ENCODE measurements at places on chromosomes 11 and 22.

DNA sequence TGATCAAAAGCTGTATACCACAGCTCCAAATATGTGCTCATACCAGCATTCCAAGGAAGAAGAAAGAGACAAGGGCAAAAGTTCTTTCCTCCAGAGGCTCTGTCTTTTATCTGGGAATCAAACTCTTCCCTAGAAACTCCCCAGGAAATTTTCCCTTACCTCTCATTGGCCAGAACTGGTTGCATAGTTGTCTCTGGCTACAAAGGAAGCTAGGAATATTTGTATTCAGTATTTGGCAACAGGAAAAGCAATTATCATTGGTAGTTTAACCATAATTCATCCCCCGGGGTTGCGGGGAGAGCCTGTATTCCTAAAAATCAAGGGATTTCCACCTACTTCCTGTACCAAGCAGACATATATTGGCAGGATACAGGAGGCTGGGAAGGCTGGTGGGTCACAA lies 10.5 kb upstream of the ZFTA start:
- no peak for DNase-seq

DNA sequence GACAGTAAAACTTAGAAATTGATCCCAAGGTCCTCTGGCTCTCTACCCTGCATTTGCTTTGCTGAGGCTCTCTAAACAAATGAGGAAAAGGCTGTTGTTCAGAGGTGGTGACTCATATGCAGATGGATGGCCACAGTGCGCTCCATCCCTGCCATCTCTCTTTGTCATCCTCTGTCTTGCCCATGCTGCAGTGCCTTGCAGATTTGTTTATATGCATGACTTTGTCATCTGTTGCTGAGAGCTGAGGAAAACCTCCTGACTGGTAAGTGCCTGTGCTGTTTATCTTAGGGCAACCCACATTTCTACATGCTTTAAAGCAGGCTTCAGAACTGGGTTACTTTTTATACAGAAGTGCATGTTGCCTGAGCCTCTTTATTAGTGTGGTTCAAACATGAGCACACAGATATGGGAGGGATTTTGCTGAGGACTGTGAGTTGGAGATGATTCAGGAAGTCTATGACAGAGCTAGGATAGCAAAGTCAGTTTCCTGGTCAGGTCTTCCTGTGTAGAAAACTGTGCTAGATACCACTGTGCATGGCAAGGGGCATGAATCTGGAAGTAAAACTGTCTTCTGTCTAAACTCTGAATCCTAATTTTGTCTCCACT lies 57.4 kb downstream of the JAM3 start:
- no peak for DNase-seq

GRCh38 chr11:35484435-35484834 lies 41.0 kb downstream of the PAMR1 start:
- DNase-seq, result no peak

DNA sequence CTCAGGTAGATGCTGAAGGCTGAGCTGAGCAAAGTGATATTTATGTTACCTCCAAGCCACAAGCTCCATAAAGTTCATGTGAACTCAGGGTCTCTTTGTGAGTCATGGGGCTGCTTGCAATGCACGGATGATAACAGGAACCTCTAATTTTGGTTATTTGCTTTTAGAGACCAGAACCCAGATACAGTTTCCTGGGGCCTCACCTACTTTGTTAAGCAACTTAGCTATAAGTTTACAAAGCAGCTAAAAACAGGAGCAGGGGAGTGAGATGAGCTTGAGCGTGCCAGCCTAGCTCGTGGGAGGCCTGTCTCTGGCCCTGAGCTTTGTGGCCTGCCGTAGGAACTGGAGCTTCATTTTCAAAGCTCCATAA lies 29.2 kb downstream of the SREBF2 start:
- no peak for DNase-seq

GRCh38 chr11:129143335-129143734 lies 48.8 kb downstream of the ARHGAP32 start:
- DNase-seq, result no peak

- DNase-seq, result no peak
Measured at GRCh38 chr11:30364139-30364836, 41.4 kb downstream of the ARL14EP start.

- DNase-seq, result no peak
Measured at GRCh38 chr11:27610946-27611345, 89.3 kb downstream of the BDNF start.

DNA sequence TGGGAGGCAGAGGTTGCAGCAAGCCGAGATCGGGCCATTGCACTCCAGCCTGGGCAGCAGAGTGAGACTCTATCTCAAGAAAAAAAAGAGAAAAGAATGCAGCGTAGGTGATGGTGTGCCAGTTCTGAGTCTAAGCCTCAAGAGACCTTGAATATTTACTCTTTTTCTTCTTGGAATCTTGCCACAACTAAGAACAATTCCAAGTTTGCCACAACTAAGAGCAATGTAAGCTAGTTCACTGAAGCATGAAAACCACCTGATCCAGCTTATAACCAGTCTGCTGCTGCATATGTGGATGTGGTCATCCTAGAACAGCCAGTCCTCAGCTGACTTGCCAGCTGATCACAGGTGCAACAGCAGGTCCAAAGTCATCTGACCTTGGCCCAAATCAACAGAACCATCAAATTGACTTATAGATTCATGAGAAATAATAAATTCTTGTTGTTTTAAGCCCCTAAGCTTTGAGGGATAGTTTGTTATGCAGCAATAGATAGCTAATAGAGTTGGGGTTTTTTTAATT lies 25.4 kb upstream of the SEZ6L start:
- DNase-seq, result no peak

DNA sequence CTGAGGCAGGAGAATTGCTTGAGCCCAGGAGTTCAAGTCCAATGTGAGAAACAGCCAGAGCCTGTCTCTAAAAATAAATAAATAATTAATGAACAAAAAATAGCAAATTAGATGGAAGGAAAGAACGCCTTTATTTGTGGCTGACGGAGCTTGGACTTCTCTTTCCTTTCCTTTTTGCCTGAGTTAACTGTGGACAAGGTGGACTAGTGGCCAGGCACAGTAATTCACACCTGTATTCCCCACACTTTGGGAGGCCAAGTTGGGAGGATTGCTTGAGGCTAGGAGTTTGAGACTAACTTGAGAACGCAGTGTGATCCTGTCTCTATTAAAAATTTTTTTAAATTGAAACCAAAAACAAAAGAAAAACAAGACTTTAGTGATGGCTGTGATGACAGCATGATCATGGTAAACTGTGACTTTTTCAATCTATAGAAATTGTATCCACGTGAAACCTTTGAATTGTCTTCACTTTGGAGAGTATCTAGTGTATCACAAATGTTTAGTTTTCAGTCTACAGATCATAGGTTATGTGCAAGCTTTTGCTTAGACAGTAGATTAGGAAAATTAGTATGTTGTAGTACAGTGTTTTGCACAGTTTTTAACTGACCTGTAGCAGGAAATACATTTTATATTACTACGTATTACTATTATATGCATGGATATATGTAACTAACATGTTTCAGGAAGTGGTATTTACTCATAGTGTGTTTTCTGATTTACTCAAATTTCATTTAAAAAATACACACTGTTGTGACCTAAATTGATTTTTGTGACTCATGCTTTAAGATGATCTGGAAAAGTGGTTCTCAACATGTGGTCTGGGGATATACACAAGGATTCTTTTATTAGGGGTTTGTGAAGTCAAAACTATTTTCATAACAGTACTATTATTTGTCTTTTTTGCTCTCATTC lies 42.1 kb downstream of the KDM2A start:
- no peak for DNase-seq

DNA sequence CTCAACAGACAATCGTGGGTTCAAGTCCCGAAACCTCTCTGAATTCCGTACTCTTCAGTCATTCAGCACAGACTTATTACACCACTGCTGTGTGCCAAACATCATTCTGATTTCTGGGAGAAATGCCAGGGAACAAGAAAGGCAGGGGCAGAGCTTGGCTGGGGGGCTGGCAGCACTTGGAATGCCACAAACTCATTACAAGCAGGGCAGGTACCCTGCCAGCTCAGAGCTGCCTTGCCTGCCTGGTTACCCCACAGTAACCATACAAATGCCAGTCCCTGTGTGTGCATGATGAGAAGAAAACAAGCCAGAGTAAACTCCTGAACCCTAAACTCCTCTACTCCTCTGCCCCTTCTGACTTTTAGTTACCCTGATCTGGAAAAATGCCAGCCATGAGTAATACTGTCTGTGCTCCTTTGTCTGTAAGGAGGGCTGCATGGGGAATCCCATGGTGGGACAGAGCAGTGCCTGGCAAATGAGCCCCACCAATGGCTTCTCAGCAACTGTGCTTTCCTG lies 6.9 kb upstream of the RAD9A start:
- no peak for DNase-seq

Measured in activated CD8-positive, alpha-beta memory T cell treated with anti-CD3 and anti-CD28 coated beads for 1 hour (primary cell).